ENCODE measurements at places on chromosomes 5 and 9.

- DNase-seq = no peak
Observed at GRCh38 chr9:109052416-109052815, 39.1 kb upstream of the CTNNAL1 start.

DNA sequence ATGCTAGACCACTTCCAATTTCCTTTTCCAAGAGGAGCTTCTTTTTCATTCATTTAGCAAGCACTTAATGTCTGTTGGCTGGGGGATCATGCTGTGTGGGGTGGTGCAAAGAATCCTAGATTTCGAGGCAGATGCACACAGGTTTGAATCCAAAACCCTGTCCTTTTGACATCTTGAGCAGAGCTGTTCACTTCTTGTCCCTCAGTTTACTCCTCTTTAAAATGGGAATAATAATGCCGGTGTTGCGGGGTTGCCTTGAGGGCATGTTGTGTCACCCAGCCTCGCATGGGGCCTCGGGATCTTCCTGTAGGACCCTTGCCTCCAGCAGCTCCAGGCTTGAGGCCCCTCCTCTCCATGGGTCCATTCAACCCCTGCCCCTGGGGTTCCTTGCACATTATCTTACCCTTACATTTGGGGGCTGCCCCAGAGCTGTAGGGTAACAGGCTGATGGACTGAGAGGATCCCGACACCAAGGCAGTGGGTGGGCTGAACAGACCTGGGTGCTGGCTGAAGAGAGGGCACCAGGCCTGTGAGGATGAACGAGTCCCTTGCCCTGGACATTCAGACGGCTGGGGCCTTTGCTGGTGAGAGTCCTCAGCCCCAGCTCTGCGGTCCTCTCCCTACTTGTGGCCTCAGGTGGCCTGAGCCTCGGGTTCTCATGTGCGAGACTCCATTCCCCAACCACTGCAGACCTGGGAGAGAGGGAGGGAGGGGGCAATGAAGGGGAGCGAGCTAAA is 145.8 kb downstream of the BARX1 start:
- no peak for DNase-seq

- no peak for DNase-seq
Observed at GRCh38 chr5:34928267-34928666, 1.1 kb upstream of the DNAJC21 start.

DNA sequence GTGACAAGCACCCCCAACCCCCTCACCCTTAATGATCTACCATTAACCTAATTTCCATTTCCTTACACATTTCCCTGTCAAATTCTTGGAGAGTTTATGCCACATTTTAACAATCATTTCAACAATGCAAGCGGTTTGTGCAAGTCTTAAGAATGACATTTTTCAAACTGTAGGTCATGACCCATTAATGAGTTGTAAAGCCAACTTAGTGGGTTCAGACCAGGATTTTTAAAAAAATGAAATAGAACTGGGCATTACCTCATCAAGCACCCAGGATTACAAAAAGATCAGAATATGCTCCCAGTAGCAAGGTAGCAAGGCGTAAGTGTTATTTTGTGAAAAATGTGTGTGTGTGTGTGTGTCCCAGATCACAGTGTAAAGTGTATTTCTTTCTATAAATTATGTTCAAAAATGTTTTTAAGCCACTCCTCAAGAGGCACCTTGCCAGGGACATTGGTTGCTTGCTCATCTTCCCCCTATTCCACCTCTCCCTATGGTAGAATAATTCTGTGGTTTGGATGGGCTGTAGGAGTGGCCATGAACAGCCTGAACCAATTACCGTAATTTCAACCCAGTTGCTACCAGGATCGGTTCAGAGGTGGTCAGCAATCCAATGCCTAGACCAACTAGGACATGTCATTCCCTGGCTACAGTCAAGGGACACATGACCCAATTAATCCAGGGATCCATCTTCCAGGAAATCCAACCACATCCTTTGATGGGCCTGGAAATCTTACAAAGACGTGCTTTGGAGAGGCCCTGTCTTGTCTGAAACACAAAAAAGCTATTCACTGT is 14.4 kb upstream of the TGFBR1 start:
- no peak for DNase-seq

GRCh38 chr9:131656356-131657036 is 83.4 kb downstream of the RAPGEF1 start:
- DNase-seq = no peak

Measured in HT-29 (cell line).